ENCODE measurements at places on chromosomes 6 and 20.

DNA sequence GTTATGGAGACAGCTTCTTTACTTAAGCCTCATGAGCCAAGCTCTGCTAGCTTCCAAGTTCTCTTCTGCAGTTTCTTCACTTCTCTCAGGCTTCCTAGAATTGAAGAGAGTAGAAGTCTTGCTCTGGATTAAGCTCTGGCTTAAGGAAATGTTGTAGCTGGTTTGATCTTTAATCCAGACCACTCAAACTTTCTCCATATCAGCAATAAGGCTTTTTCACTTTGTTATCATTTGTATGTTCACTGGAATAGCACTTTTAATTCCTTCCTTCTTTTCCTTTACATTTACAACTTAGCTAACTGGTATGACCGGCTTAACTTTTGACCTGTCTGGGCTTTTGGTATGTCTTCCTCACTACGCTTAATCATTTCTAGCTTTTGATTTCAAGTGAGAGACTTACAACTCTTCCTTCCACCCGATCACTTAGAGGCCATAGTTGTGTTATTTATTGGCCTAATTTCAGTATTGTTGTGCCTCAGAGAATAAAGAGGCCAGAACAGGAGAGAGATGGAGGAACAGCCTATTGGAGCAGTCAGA, 236.6 kb upstream of the BMP2 start:
- no peak for DNase-seq

- DNase-seq = no peak
Observed at GRCh38 chr6:113315879-113316278, 541.3 kb upstream of the MARCKS start.

DNA sequence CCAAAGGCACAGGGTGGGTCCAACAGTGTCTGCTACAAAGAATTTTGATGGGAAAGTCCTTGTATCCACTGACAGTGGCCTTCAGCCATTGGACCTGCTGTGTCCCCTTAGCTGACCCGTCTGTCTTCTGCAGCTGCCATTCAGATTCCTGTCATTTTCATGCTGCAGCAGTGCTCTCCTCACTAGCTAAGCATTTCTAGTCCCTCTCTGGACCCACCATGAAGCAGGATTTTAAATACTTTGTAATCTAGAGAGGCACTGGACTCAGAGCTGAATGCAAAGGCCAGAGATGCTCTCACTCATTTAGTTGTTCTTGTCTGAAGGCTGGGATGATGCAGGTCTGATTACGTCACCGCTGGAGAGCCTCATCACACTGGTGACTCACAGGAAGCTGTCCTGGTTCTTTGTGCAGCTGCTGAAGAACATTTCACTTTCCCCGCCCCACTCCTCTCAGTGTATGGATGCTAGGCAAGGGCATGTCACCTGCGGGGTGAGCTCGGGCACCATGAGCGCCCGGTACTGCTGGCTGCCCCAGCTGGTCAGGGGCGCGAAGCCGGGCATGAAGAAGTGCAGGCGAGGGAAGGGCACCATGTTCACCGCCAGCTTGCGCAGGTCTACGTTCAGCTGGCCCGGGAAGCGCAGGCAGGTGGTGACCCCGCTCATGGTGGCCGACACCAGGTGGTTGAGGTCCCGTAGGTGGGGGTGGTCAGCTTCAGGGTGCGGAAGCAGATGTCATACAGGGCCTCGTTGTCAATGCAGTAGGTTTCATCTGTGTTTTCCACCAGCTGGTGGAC, 19.4 kb upstream of the TUBB2A start:
- peak; percentile 50 for DNase-seq

- peak; percentile 72 for DNase-seq
Observed at GRCh38 chr6:44126320-44127149, 717 bp downstream of the MRPL14 start.

GRCh38 chr20:22071841-22072240, 366.4 kb downstream of the PAX1 start:
- DNase-seq = peak; percentile 7

GRCh38 chr6:90483116-90483839, 103.6 kb downstream of the MAP3K7 start:
- no peak for DNase-seq

DNA sequence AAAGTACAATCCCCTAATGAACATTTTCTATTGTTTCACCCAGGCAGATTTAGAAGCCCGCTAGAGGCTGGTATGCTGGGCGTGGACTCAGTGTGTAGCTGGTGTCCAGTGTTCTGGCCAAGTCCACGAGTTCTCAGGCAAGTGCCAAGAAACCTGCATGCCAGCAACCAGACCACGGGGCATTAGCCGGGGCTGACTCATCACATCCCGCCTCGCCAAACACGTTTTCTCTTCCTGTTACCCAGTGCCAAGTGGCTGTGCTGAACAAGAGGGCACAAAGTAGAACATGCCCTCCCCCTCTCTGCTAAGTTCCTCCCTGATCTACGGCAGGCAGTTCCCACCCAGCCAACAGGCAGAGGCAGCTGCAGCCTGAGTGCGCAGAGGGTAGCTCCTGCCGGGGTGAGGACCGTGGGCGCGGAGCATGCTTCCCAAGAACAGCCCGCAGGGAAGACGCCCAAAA, 29.6 kb downstream of the RAMACL start:
- peak; percentile 76 for DNase-seq

- DNase-seq = no peak
Observed at GRCh38 chr6:167731731-167732422, 94.8 kb upstream of the AFDN start.

- DNase-seq = peak; percentile 25
Observed at GRCh38 chr6:153976921-153977693, 61.9 kb upstream of the OPRM1 start.

GRCh38 chr6:15985379-15985959, 143.4 kb upstream of the MYLIP start:
- no peak for DNase-seq

DNA sequence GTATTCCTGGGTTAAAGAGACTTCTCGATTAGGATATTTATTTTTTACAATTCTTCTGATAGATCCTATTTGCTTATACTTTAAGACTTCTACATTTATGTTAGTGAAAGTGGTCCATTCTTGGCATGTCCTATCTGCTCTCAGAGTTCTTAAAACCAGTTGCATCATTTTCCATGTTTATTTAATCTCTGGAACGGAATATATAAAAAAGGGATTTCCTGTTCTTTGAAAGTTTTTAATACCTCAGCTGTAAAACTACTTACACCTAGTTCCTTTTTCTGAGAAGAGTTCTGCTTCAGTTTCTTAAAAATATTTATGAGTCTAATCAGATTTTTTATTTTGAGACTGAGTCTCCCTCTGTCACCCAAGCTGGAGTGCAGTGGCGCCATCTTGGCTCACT, 18.0 kb upstream of the MYL9 start:
- DNase-seq = no peak

GRCh38 chr20:21967481-21967880, 262.0 kb downstream of the PAX1 start:
- no peak for DNase-seq

- no peak for DNase-seq
Observed at GRCh38 chr6:13488015-13488895, 855 bp upstream of the GFOD1 start.

DNA sequence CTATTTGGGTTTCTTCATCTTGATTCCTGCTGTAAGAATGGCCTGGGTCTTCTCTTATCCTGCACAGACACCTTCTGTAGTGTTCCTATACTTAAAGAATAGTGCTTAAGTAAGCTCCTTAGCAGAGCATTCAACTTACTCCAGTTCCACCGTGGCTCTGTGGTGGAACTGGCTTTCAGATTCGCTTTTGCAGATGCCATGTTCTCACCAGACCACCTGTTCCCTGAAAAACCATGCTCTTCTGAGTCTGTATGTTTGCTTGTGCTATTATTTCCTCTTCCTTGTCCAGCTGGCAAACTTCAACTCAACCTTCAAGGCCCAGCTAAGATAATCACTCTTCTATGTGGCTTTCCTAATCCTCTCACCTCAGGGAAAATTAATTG, 4.9 kb downstream of the ELMO2 start:
- DNase-seq = no peak

DNA sequence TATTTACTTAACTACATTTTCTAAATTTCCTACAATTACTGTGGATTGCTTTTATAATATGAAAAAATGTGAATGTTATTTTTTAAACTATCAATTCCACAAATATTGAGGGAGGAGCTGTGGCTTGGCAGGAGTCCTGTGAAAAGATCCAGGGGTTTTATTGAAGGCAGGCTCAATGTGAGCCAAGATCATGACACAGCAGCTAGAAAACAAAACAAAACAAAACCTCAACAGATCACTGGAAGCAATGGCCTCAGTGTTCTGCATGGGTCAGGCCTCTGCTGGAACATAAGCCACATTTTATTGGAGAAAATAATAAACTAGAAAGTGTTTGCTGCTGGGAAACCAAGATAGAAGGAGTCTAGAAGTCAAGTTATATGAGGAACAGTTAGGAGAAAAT, 19.4 kb upstream of the RCAN2 start:
- peak; percentile 69 for DNase-seq

DNA sequence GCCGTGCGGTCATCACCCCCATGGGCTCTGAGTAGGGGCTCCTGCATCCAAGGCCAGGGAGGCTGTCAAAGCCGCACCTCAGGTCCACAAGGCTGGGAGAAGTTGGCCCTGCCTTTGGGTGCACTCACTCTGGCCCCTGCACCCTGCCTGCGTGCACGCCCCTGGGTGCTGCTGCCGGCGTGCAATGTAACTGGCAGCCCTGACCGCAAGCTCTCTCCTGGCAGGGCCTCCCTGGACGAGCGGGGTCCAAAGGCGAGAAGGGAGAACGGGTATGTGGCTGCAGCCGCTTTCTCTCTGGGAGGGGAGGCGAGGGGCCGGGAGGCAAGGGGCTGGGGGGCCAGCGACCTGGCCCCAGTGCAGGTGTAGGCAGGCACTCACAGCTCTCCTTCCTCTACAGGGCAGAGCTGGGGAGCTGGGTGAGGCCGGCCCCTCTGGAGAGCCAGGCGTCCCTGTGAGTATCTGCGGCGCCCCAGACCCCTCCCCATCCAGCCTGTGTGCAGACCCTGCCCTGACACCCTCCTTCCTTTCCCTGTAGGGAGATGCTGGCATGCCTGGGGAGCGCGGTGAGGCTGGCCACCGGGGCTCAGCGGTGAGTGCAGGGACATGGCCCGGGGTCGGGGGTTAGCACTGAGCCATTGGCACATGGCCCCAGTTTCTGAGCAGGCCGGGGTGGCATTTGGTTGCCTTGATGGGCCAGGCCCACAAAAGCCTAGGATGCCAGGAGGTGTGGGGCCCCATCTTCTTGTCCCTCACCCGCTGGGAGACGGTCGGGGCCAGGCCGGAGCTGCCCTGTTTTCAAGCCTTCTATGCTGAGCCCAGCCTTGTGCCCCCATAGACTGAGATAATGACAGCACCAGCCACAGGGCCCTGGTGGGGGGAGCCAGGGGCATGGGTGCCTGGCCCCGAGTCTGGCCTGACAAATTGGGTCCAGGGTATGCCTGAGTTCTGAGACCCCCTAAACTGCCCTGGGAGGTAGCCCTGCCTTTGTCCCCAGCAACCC, 12.7 kb downstream of the COL9A3 start:
- DNase-seq = no peak

GRCh38 chr6:87196275-87196842, 41.0 kb downstream of the ZNF292 start:
- no peak for DNase-seq

GRCh38 chr20:542777-543368, 717 bp downstream of the CSNK2A1 start:
- peak; percentile 12 for DNase-seq

DNA sequence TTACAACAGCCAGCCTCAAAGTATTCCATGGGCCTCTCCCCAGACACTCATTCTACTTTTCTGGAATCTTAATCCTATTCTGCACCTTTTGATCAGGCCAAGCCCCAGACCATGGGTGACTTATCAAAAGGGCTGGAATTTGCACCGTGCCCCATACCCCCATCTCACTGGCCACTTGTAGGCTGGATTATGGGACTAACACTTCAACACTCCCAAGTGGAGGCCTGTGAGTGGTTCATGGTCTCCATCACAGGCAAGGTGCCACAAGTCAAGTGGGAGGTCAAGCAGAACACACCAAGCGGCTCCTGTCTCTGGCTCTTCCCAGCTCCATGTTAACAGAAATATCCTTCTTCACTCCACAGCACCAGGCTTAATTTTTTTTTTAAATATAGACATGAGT, 212.3 kb upstream of the HEY2 start:
- DNase-seq = no peak

- DNase-seq = no peak
Observed at GRCh38 chr6:33030245-33030644, 20.9 kb upstream of the HLA-DOA start.

GRCh38 chr6:1952740-1953360, 292.6 kb downstream of the GMDS start:
- peak; percentile 74 for DNase-seq

GRCh38 chr20:13337090-13337784, 116.2 kb downstream of the ISM1 start:
- no peak for DNase-seq

- no peak for DNase-seq
Observed at GRCh38 chr20:19826179-19826914, 68.3 kb downstream of the RIN2 start.

- DNase-seq = no peak
Observed at GRCh38 chr6:14089224-14089623, 28.3 kb upstream of the CD83 start.

- DNase-seq = no peak
Observed at GRCh38 chr6:13402711-13403110, 74.4 kb upstream of the TBC1D7 start.

DNA sequence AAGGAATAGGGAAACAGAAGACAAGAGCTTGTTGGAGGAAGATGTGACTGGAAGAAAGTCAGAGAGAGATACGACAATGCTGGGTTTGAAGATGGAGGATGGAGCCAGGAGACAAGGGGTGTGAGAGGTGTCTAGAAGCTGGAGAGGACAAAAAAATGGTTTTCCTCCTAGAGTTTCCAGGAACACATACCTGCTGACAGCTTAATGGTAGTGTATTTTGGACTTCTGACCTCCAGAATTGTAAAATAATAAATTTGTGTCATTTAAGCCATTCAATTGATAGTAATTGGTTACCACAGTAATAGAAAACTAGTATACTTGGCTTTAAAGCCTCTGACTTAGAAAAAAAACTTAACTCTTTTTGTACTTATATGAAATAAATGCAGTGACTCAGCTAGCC, 3.6 kb downstream of the AIG1 start:
- DNase-seq = no peak

DNA sequence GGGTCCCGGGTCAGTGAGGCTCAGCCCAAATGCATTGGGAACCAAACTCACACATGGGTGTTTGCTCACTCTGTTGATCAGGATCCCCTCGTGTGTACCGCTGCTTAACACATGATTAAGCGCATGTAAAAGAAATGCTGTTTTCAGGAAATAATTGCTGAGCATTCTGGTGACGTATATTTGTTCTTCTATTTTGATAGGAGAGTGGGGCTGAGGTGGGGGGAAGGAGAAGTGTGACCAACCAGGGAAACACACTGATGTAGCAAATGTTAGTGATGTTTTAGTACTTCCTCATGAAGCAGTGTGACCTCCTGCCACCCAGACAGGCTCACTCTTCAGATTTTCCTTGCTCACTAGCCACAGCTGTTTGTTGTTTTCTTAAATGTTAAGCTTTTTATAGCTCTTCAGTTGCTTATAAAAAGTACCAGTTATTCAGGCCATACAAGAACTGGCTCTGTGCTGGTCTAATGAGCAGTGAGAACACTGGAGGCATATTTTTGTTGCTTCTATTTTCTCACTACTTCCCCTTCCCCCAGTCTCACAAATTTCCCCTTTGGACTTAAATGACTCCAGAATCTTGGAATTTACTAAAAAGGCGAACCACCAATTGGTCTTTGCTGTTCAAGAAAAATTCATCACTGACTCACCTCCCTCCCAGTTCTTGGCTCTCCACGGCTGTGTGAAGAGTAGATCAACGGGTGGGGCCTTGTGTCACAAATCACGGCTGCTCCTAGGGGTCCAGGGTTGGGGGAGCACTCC, 79.2 kb upstream of the BACH2 start:
- DNase-seq = peak; percentile 30

Measured in muscle of back (tissue), 13 donors.